Cardiac fibroblast (primary cell): ENCODE measurements at places on chromosomes 4 and X.
A peak's percentile ranks its signal among the peaks of the same experiment; 100 is the strongest.

DNA sequence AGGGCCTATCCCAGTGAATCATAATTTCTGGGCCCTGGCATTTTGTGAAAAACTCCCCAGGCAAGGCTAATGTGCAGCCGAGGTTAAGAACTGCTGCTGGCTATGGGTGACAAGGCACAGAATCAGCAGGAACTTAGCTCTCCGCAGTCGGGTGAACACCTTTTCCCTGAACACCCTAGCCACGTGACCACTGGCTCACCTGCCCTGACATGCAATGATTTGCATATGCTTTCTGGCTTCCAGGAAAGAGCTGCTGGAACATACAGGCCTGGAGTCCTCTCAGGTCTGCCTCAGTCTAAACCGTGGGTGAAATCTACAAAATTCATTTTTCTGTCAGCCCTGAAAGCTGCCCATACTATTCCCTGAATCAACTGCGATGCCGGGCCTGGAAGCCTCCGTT lies 56.6 kb downstream of the ZNF827 start:
- no peak for DNase-seq

DNA sequence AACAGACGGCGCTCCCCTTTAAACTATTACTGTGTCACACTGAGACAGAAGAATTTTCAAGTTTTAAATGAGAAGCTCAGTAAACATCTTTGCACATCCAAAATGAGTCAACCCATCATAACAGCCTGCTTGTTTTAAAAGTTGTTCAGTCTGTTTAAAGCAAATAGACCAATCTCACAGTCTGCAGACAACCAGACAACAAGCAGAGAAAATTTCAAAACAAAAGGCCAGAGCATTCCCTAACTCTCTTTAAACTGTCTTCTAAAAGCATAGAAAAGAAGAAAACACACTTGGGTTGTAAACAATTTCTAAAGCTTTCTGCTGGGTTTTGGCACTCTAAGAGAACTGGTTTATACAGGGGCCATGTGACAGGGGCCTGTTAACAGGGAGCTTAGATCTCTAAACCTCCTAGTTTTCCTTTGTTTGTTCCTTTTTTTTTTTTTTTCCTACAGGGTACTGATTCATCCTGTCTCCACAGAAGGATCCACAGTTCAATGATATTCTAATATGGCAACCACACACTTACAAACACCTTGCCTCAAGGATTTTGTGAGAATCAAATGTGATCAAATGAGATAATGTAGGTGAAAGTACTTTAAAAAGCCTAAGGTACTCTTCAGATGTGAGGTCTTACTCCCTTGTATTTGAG lies 100.8 kb upstream of the MAML3 start:
- DNase-seq = peak; percentile 32

DNA sequence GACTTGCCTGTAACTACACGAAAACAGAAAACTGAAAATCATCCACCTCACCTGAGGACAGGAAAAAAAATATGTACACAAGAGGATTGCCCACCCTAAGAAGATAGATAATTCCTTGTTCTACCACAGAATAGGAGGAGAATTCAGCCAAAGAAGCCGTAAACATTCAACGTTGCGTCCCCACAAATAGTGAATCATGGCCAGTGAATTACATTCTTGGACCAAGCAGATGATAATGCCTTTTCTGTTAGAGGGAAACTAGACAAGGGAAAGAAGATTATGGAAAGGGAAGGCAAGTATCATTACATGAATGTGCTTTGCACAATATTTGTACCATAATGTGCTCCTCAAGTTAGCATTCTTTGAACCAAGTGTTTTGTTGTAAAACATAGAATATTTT lies 95.5 kb upstream of the C1QTNF7 start:
- DNase-seq = no peak

- DNase-seq = no peak
Measured at GRCh38 chrX:6748595-6748994, 213.7 kb upstream of the VCX3A start.

- no peak for DNase-seq
Measured at GRCh38 chr4:6198278-6198677, 2.1 kb downstream of the JAKMIP1 start.

DNA sequence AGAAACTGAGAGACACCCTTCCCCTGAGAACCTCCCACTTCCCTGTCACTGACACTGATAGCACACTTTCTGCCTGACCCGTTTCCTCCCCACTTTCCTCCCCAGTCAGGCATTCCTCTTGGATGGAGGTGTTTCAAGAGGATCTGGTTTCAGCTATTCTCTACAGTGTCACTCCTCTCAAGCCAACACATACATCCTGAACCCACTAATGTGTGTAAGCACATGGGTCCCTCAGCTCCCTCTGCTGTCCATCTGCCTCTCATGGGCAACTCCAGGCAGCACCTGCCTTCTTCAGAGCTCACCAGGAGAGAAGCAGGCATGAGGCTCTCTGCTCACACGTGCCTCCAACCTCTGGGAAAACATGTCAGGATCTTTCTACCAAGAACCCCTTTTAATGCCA lies 207.6 kb downstream of the NAF1 start:
- DNase-seq = peak; percentile 12

DNA sequence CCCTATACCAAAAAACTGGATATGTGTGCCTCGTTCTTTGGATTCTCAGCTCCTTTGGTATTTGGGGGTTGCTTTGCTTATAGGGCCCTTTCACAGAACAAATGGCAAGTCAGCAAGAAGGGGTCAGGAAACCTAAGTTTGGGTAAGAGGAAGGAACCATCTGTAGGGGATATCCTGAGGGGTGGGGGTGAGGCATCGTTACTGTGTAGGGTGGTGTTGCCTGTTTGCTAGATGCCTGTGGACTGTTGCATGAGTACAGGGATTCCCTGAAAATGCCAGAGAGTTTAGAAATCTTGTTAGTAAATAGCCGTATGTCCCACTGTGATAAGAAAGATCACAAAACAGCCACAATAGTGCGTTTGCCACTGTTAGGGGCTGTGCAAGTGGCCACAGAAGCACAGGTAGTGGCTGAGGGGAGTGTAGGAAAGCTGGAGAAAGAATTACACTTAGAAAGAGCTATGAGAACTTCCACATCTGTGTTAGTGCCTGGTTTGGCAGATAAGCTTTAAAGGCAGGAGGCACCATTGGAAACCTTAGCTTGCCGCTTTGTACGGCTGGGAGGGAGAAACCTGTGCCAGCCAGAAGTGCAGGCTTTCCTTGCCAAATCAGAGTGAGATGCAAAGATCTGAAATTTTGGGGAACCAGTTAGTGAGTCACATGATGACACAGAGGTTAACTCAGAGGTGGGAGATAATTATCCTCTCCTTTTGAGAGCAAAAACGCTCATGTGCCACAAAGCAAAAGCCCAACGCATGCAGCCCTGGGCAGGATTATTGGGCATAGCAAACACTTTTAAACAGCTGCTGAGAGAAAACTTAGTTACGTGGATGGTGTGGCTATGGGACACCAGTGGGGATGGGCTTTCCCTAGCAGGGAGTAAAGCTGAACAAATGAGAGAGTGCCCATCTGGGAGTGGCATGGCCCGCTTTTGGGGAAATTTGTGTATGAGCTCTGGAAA lies 343.7 kb downstream of the ARAP2 start:
- DNase-seq = no peak

DNA sequence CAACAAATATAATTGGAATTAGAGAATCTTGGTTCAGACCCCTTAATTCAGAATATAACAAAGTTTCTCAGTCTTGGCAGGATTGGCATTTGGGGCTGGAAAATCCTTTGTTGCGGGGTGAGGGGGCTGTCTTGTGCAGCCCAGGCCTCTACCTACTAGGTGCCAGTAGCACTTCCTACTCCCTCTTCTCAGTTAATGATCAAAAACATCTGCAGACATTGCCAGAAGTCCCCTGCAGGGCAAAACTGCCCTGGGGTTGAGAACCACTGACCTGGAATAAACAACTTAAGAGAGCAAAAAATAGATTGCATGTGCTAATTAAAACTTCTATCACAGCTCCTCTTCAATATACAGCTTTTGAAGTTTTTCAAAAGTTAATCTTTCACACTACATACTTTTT lies 36.7 kb upstream of the CXorf38 start:
- no peak for DNase-seq

DNA sequence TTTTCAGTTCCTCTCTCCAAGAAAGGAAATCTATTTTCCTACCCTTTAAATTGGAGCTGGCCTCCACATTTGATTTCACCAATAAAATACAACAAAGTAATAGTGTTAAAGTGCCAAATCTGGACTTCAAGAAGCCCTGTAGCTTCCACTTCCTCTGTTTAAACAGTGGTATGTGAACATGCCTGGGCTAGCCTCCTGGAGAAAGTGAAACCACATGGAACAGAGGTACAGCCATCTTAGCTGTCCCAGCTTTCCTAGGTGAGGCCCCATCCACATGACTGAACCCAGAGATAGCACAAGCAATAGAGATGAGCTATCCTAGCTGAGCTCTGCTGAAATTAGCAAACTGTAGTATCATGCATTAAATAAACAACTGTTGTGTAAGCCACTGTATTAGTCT lies 131.8 kb upstream of the VCX start:
- DNase-seq = no peak

- DNase-seq = peak; percentile 53
Measured at GRCh38 chr4:2417765-2418649, at the start of gene ZFYVE28. TSS of gene ZFYVE28 (minus strand) at chr4:2418645. CDS start at chr4:2418323, 322 bp downstream.

DNA sequence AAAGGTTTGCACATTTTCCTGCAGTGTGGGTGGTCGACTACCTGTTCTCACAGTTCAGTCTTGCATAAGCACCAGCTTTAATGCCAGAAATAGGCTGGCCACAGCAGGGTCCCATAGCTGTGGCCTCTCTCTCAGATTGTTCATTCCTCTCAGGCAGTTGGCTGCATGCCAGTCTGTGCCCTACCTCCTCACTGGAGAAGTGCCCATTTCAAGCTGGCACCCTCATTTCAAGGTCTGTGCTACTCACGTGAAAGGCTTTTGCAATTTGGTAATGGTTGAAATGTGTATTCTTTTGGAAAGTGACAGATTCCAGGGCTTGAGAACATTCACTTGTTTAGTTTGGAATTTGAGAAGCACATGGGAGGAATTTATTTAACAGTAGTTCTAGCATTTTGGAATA lies 28.9 kb upstream of the MTMR1 start:
- peak; percentile 11 for DNase-seq

DNA sequence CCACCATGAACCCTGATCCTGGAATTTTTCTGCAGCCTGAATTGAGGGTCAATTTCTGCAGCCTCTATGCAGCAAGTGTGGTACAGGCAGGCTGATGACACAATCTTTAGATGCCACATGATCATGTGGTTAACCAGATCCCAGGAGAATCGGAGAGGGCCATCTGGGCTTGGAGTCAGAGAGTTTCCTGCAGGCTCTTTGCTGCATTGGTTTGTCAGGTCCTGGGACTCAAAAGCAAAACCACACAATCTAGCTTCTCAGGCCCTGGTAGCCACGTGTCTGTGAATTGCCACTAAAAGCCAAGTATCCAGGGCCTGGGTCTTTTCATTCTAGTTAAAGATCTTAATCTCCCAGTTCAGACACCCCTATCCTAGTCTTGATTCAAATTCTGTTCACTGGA lies 464.5 kb downstream of the BCOR start:
- DNase-seq = peak; percentile 10

- DNase-seq = no peak
Measured at GRCh38 chr4:181264893-181265292, 978.3 kb upstream of the TENM3 start.

DNA sequence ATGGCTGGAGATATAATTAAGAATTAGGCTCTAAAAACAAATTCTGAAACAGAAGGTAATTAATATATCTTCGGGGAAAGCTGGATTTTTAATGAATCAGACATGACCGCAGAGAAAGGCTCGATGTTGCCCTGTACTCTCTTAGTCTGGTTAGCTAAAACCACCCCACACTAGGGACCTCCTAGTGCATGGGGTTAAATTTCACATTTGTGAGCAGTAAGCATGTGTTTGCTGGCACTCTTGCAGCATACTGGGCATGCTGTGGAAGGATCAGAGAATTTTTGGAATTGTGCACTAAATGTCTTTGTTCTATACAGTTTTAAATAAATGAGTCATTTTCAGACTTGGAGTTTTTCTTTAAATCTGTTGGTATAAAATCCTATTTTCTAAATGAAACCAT lies 475.6 kb upstream of the FTHL17 start:
- DNase-seq = no peak

DNA sequence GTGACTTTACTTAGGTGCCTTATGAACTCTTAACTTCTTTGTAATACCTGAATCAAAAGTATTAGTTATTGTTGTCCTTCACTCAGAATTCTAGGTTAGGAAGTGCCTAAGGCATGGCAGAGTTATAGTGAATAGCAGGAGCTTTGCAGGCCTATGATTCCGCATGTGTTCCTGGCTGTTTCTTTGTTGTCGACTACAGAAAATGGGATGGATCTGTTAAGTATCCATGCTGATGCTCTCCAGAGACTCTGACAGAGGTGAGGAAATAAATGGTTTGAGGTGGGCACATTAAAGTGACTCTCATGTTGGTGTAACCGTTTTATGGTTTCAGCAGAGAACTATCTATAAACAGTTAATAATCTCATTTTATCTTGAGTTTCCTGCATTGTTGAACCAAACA lies 1601.3 kb downstream of the PCDH7 start:
- no peak for DNase-seq

- DNase-seq = peak; percentile 50
Measured at GRCh38 chr4:4395849-4396627, 9.1 kb downstream of the NSG1 start.

- no peak for DNase-seq
Measured at GRCh38 chrX:31350808-31351074, 278.9 kb upstream of the FTHL17 start.

DNA sequence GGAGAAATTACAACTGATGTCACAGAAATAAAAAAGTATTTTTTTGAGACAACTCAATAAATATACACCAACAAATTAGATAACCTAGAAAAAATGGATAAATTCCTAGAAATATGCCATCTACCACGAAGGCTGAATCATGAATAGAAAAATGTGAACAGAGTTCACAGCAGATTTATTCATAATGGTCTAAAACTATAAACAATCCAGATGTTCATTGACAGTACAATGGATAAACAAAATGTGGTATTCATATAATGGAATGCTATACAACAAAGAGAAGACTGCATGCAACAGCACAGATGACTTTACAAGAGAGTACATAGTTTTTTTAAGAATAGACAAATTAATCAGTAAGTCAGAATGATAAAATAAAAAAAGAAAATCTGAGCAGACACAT lies 55.2 kb downstream of the CLOCK start:
- peak; percentile 66 for DNase-seq

- DNase-seq = peak; percentile 73
Measured at GRCh38 chr4:112327965-112328733, 31.0 kb downstream of the ALPK1 start.

DNA sequence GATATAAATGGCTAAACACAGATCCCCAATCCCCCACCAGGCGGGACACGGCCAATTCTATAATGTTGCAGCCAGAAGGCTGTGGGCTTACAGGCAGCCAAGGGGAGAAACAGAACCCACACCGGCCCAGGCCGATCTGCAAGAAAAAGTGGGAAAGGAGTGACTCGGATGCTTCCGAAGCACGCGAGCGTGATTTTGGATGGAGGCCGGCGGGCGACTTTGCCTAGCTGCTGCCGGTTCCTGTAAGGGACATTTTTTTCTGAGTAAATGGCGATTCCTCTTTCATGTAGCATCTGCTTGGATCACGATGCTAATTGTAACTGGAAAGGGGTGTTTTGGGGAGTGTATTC lies 470.2 kb downstream of the PCDH19 start:
- no peak for DNase-seq
